ENCODE measurements at places on chromosomes 6 and 20.

- DNase-seq, result no peak
Observed at GRCh38 chr6:37324131-37325033, 29.4 kb upstream of the RNF8 start.

DNA sequence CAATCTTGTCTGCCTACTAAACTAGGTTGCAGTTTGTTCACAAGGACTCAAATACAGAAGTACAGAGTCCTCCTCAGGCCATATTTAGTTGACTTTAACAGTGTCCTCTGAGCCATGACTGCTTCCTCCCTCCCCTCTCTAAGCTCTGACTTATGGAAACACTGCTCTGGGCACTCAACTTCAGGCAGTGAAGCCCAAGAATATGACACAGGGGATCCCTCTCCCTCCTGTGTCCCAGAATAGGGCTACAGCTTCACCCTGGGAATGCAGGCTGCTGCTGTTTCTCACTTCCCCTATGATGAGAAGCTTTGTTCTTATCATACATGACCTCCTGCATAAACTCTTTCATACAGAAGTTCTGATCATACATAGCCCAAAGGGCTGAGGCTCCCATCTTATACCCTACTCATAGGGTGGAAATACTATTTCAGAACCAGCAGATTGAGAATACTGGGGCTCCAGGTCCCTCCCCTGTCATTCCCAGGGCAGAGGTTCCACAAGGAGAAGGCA, 97.3 kb upstream of the UST start:
- no peak for DNase-seq

GRCh38 chr6:150511313-150511712, 88.4 kb upstream of the PLEKHG1 start:
- DNase-seq, result no peak

DNA sequence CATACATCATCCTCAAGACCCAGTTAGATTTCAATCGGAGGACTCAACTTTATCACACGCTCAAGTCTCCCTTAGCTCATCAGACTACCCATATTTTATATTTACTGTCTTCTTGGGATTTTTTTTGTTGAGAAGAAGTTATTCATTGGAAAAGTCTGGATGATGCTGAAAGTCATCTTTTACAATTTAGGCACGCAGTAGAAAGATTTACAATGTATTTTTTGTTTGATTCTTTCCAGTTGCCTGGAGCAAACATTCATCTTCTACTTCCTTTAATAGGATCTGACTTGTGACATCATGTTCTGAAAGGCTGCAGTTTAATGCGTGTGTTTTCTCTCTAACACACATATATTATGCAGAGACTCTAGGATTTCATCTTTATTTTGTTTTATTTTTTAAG, 235.7 kb downstream of the DOK5 start:
- DNase-seq, result no peak

DNA sequence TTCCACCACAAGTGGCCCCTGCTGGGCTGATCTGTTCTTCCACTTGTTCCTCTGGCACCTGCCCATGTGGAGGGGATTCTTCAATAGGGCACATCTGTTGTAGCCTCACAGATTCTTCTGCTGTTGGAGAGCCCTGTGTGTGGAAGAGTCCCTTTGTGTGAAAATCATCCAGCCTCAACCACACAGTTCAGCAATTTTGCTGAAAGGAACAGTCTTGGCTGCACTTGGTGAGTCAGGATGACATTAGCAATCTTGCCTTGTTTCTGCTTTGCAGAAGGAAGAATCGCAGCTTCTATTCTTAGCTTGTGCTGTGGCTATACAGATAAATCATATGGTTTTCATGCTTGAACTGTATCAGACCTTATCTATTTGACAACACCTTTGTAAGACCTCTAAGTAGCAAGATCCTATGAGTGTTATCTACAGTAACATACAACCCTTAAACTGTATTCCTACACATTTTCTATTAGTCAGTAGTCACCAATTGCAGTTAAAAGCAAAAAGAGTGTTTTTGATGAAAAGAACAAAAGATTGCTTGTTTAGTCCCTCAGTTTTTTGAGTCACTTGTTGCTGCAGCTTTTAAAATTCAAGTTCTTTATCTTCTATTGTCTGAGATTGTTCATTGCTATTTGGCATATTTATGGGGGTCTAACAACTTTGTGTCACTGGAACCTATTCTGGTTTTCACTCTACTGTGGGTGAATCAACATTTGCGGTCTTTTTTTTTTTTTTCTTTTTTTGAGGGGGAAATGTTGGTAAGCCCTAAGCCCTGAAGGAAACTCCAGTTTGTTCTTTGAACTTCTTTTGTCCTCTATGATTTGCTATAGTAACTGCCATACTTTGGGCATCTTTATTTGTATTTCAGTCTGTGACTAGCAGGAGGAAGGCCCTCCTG, 231.6 kb downstream of the TFAP2B start:
- DNase-seq, result no peak

GRCh38 chr6:116404696-116405095, 33.9 kb downstream of the DSE start:
- DNase-seq, result no peak

DNA sequence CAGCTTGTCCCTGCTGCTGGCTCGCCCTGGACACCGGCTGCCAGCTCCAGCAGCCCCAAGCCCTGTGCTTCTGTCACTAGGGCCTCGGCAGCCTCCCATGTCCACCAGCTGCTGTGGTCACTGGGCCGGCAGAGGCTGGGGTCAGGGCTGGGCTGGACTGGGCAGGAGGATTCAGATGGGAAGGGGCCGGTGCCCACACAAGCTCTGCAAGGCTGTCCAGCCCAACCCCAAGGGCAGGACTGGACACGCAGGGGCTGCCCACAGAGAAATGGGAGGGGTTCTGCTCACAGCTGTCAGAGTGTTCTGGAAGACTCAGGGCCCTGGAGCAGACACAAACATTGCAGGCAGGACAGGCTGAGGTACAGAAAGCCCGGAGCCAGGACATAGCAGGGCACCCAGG, 65.6 kb downstream of the ADNP start:
- no peak for DNase-seq

DNA sequence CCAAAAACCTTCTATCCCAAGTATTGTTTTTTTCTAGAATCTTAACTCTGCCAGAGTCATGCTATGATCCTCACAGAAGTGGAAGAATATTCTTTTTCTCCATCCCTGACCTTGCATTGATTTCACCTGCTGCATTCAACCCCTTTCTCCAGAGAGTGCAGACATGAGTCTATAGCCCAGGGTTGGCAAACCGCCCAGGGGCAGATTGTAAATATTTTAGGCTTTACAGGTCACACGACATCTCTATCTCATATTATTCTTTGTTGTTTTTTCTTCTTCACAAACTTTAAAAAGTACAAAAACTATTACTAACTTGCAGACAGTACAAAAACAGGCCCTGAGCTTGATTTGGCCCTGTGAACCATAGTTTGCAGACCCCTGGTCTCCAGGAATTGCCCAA, 112.1 kb upstream of the ASF1A start:
- DNase-seq, result no peak

DNA sequence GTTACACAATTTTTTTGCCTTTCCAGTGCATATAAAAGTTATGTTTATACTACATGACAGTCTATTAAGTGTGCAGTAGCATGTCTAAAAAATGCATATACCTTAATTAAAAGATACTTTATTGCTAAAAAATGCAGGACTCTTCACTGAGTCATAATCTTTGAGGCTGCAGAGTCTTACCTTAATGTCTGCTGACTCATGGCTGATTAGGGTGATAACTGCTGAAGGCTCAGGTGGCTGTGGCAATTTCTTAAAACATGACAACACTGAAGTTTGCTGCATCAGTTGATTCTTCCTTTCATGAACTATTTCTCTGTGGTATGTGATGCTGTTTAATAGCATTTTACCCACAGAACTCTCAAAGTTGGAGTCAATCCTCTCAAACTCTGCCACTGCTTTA, 19.1 kb downstream of the ZSCAN23 start:
- no peak for DNase-seq

DNA sequence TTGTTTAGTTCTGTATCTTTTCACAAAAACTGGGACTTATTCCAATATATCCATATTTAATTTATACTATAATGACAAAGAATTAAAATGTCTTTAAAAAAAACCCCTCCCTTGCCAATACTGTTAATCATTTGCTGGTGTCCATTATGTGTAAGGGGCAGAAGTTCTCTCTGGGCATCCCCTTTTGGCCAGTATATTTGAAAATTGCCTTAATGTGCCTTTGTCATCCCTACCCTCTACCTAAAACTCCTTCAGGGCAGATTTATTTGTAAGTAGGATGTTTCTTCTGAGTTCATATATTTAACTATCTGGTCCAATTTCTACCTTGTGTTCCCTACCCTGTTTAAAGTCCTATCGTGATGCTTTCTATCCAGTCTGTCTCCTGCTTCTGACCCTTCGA, 62.9 kb downstream of the ARHGAP18 start:
- DNase-seq, result no peak

GRCh38 chr20:5612581-5613301, 137.5 kb upstream of the SHLD1 start:
- DNase-seq, result no peak

GRCh38 chr20:46438156-46438750, 31.8 kb upstream of the ELMO2 start:
- DNase-seq, result no peak

DNA sequence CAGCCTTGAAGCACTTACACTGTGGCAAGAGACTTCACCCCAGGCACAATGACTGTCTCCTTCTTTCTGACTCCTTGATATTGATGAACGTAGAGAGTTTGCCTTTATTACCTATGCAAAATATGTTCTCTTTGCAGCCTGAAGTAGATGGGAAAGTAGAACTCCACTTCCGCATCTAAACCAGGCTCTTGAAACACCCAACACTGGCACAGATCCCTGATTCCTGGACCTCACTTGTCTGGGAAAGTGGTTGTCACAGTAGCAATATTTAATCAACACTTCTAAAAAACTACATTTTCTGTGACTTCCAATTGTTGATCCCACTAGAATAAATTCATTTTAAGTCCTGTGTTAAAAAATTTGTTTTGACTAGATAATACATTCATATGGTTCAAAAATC, 143.1 kb downstream of the CDK19 start:
- no peak for DNase-seq

DNA sequence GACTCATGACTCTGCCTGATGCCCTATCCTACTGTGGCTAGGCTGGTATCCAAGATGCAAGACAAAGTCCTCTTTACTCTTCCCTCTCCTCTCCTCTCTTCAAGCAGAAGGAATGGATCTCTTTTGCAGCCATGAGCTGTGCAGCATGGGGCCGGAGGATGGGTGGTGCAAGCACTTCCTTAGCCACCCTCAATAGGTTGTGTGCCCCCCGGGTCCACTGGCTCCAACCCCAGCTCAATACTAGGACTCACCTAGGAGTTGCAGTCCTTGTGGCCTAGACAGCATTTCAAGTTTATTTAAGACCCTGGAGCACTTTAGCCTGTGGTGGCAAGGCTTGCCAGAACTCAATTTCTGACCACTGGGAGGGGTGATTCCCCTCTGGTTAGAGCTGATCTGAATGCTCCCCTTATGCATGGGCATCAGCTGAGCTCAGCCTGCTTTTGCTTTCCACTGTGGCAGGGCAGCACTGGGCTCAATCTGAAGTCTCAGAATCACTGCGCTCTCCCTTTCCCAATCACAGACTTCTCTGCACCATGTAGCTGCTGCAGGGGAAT, 29.0 kb upstream of the GRM4 start:
- DNase-seq, result no peak
